ENCODE measurements at places on chromosomes 3 and 15.

DNA sequence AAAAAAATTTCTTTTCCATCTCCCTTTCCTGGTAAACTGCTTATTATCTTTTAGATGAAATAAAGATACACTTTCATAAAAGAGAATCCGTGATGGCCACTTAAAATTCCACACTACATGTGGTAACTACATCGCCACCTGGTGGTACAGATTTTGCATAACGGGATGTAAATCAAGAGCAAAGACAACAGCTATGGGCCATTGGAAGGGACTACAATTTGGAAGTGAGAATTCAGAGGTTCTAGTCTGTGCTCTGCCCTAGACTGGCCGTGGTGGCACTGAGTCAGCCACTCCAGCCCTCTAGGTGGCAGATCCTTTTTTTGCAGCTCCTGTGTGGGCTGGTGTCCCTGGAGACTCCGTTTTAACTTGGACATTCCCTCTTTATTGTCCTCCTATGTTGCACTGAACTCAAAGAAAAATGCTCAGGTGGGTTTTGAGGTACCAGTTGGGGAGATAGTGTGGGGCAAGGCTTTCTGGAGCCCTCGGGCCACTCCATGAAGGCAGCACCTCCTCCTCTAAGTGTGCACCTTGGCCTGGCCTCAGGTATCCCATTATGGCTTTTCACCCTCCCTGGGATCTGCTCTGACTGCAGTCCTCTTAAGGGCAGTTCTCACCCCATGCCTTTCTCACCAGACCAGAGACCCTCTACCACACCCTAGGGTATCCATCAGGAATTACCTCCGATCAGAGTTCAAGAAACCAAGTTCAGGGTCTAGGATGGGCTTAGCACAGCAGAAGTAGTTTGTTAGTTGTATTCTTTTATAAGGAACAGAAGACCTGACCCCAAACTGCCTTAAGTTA is 54.9 kb downstream of the SPSB4 start:
- peak; percentile 92 for DNase-seq

DNA sequence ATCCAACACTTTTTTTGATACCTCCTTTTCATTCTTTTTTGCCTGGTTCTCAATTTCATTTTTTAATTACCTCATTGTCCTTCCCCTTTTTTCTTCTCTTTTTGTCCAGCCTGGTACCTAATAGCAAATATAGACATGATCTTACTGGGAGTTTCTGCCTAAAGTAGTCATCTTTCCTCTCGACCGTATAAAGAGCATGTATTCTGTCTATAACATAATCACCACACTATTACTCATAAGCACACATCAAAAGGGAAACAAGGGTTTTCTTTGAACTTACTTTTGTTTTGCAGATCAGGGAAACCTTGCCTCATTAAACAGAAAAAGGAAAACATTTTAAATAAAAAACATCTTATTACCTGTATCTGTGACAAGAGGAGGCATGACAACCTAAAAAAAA is 33.0 kb downstream of the FAM98B start:
- peak; percentile 59 for DNase-seq

GRCh38 chr15:51718746-51719145 is 18.7 kb downstream of the LYSMD2 start:
- DNase-seq: no peak

DNA sequence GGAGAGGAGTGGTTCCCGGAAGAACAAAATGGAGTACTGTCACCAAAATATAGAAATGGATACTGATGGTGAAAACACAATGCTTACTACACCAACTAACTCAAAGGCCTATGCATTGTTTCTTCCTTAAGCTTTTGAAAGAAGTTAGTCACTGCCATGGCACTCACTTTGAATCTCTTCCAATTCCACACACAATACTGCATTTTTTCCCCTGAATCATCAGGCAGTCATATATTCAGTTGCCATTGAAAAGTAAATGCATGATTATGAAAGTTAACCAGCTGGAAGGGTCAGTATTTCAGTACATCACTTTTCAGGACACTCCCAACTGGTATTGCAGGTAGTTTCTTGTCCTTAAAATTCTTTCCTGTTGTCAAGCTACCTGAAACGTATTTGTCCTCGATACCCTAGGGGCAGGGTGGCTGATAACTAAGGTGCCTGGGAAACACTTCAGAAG is 9.0 kb upstream of the LRRFIP2 start:
- DNase-seq: peak; percentile 68

- peak; percentile 85 for DNase-seq
Observed at GRCh38 chr3:186361762-186362536, at the start of gene DGKG. Gene DGKG (minus strand): TSS chr3:186362234. CDS start chr3:186320459, 41,775 bp downstream.

DNA sequence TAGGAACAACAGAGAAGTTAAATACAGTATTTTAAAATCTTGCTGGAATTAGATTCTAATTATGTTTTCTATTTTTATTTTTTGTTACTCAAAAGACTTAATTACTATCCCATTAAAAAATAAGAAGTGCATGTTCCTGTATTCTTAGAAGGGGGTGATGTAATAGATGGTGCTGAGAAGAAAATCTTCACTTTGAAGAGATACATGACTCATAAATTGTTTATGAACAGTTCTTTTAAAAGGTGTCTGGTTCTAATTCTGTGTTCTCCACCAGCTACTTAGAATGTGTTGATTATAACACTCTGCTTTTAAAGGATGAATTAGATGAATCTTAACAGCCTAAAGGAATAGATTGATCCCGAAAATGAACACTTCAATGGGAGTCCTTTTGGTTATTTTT is 8.2 kb downstream of the RCN2 start:
- no peak for DNase-seq

GRCh38 chr15:55126111-55126510 is 70.6 kb downstream of the RSL24D1 start:
- DNase-seq: no peak

DNA sequence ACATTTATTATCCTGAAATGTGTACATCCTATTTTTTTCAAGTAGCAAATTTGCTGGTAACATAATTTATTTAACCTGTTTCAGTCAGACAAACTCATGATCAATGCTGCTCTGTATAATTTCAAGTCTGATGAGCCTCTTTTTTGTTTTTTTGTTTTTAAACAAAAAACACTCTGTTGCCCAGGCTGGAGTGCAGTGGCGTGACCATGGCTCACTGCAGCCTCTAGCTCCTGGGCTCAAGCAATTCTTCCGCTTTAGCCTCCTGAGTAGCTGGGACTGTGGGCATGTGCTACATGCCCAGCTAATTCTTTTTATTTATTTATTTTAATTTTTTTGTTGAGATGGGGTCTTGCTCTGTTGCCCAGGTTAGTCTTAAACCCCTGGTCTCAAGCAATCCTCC is 40.1 kb upstream of the CAPN3 start:
- no peak for DNase-seq

DNA sequence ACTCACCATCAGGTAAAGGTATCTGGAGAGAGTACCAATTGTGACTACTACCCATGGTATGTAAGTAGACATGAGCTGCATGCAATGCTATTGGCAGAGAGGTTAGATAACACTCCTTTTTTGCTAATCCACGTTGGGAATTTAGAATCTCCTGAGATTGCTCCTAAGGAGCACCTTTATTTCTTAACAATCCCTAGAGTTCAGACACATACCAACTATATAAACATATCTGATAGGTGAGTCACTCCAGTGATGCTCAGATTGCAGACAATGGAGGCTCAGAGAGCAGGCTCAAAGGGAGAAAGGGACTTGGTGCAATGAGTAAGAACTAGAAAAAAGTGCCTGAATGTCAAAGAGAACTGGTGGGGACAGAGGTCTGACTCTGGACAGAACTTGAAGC is 47.0 kb upstream of the LRRFIP2 start:
- peak; percentile 77 for DNase-seq

DNA sequence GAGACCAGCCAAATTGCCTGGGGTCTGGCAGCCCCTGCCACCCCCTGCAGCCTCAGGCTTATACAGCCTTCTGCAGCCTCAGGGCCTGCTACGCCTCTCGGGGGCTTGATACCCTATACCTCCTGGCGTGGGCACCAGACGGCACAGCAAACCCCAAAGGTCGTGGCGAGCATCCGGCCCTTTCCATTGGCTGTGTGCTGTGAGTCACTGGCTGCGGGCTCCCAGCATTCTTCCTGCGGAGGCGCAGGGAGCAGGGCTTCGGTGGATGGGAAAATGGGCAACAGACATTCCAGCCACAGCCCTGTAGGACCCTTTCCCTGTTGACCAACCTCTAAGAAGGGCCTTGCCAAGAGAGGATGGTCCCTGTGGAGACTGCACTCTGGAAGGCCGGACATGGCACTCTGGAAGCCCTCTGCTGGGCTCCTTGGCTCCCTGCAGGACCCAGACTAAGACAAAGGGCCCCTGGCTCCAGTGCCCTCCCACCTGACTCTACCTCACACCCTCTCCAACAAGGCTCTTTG is 59.6 kb downstream of the ITGA11 start:
- DNase-seq: peak; percentile 83

DNA sequence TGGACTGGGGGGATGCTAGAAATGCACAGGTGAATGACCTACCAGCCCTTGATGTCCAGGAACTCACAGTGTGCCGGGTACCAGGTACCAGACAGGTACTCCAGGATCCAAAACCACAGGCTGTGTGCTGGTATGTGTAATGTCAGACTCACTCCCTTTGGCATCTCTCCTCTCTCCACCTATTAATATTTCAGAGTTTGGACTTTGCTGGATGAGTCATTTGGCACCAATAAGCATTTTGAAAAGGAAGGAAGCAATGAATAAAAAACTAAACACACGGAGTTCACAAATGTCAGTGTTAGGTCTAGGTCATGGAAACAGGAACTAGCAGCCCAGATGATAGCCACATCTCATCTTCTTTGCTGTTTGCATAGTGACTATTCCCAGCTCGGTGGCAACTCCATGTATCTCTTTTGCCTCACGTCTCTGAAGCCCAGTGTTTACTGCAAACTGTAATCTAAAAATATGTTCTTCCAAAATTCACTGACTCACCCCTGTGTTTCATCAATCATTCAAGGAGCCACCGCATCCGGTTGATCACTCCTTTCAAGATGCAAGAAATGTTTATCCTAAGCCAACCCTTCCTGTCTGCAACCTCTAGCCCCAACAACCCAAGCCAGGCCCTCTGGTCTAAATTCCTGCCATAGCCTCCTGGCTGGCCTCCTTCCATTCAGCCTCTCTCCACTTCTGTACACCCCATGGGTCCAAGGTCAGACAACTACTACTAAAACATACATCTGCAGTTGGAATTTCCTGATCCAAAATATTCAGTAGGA is 8.4 kb downstream of the ITGB5 start:
- DNase-seq: peak; percentile 90

- DNase-seq: no peak
Observed at GRCh38 chr3:58666683-58667082, at the start of gene FAM3D. Gene FAM3D (minus strand): TSS chr3:58666774. CDS start chr3:58655563, 11,211 bp downstream.

DNA sequence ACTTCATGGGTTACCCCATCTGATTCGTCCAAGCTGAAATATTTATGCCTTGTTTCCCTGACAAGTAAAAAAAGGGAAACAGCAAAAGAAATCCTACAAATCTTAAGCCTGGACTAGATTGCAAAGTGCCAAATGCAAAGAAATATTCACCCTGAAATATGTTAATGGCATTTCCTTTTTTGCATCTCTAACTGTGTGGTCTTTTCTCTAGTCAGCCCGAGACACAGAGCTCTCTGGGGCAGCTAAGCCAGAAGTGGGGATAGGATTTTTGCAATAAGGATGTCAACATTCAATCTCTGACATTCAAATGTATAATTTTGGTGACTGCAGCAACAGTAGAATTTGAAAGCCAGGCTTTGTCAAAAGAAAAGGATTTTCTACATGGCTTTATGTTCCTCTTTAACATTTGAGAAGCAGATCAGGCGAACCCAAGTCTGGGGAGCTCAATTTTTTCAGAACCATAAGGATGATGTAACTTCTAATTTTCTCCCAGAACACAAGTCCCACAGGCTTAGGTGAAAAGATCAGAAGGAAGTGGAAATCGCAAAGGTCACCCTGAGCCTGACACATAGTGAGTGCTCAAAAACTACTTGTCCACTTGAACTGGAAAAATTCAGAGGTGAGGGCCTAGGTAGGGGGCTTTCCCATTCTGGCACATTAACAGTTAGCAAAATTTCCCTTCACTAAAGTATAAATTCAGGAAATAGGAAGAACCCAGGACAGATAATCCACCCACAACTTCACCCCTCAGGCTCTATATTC is 28.2 kb upstream of the KCNMB3 start:
- no peak for DNase-seq

- no peak for DNase-seq
Observed at GRCh38 chr3:150372320-150372719, 35.8 kb upstream of the TSC22D2 start.

GRCh38 chr3:129616713-129617112 is 10.2 kb upstream of the PLXND1 start:
- DNase-seq: peak; percentile 96

- no peak for DNase-seq
Observed at GRCh38 chr3:46469680-46470357, 5.1 kb upstream of the LTF start.

DNA sequence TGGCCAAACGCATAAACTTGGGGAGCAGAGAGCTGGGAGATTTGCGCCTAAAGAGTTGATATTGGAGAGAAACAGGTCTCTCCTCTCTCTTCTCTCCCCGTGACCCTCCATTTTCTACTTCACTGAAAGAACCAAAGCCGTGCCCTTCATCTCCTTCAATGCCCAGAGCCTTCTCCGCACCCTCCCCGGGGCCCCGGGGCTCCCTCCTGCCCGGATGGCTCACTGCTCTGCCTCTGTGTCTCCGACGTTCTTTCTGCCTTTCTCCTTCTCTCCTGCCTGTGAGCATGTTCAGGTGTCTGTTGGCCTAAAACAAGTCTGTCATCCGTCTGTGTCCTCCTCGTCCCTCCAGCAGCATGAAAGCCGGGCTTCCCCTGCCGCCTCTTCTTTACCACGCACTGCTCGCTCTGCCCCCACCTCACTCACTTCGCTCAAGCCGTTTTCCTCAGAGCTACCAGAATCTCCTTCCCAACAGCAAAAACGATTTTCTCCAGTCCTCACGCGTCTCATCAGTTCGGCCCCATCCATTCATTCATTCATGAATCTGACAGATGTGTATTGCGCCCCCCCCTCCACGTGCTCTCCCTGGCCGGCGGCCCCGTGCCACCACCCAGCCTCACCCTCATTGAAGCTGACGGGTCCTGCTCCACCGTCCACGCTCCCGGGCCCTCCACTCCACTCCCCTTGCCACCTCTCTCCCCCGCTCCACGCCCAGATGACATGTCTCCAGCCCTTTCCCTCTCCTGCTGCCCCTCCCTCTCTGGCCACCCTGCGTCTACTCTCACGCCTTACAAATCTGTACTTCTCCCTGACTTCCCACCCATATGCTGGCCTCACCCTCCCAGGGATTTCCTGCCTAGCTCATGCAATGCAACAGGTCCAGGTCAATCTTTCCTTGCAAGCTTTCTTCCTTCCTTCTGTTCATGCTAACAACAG is 10.2 kb downstream of the MUC4 start:
- peak; percentile 49 for DNase-seq

Data from osteoblast (primary cell).